Activated CD8-positive, alpha-beta memory T cell treated with anti-CD3 and anti-CD28 coated beads, Interleukin-2, amount 10 ng/mL, durations not matched to agents 7 days and 5 days (primary cell): ENCODE measurements at places on chromosomes 12 and 14. TPM values are rescaled to one million over a fixed set of nuclear protein-coding genes. Genes with fewer than 3 reads are reported as not detected.

KCNMB4 gene
- total RNA-seq: 0.40 TPM

DNA sequence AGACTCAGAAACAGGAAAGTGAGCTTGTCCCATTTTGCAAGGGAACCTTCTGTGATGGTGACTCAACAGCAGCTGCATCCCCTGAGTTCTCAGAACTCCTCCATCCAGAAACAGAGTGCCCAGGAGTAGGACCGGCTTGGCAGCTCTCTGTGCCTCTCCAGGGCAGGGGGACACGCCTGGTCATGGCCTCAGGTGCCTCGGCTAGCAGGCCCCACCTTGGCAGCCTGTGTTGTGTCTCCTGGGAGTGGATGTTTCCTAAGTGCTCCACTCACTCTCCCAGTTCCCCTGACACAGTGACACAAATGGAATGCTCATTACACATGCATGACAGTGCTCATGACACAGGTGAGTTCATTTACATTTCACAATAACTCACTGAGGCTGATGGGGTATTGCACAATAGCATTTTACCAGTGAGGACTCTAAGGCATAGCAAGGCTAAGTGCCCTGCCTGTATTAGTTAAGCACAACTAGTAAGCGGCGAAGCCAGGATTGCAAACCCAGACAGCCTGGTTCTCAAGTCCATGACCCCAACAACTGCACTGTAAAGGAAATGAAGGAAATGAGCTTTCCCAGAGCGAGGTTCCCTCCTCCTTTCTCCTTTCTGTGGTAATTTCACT is 47.4 kb downstream of the CALM1 start:
- no peak overlapping the region for H3K4me3 ChIP-seq
- no peak overlapping the region for H3K27ac ChIP-seq
- H3K27me3 ChIP-seq: peaks cover 9% of the 10 kb centered on the region
- no peaks in the 10 kb centered on the region for H3K36me3 ChIP-seq
- no peaks in the 10 kb centered on the region for H3K4me1 ChIP-seq

SCN8A gene
- total RNA-seq: 1.3 TPM

DNA sequence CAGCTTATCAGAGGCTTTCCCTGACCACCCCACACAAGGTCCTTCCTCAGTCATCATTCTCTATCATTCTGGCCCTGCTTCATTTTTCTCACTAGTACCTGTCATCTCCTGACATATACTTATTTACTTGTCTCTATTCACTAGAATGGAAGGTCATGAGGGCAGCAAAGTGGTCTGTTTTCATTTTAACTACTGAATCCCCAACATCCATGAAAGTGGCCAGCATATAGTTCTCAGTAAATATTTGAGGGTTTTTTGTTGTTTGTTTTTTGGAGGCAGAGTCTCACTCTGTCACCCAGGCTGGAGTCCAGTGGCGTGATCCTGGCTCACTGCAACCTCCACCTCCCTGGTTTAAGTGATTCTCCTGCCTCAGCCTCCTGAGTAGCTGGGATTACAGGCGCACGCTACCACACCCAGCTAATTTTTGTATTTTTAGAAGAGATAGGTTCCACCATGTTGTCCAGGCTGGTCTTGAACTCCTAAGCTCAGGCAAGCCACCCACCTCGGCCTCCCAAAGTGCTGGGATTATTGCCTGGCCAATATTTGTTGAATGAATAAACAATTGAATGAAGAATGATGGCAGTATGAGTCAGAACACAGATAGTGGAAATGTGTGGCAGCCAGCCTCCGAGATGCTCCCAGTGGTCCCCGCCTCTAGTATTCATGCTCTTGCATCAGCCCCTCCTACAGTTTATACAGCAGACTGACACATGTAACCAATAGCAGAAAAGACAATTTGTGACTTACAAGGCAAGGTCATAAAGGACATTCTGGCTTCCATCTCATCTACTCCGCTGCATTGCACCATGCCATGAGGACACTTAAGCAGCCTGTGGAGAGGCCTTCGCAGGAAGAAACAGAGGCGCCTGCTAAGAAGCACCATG is 7.0 kb upstream of the ANO6 start:
- no peaks in the 10 kb centered on the region for H3K27me3 ChIP-seq
- H3K4me3 ChIP-seq: no peak overlapping the region
- no peaks in the 10 kb centered on the region for H3K36me3 ChIP-seq
- no peak for DNase-seq
- peaks cover under 1% of the 10 kb centered on the region for H3K4me1 ChIP-seq
- H3K27ac ChIP-seq: no peak overlapping the region

MYRFL gene
- total RNA-seq: not detected

KRT73 gene
- not detected for total RNA-seq

ARHGEF25 gene
- total RNA-seq: 0.70 TPM

GRCh38 chr12:104910196-104910840 is 47.8 kb downstream of the SLC41A2 start:
- DNase-seq: no peak
- H3K36me3 ChIP-seq: peaks cover 3% of the 10 kb centered on the region
- H3K27ac ChIP-seq: no peak overlapping the region
- no peaks in the 10 kb centered on the region for H3K4me1 ChIP-seq

- peaks cover 34% of the 10 kb centered on the region for H3K27me3 ChIP-seq
- H3K27ac ChIP-seq: no peak overlapping the region
- H3K4me1 ChIP-seq: no peaks in the 10 kb centered on the region
- peaks cover 3% of the 10 kb centered on the region for H3K36me3 ChIP-seq
- H3K4me3 ChIP-seq: no peak overlapping the region
- DNase-seq: no peak
These were observed 39.1 kb upstream of the DHRS7 start for GRCh38 chr14:60204104-60204842.

HAL gene
- total RNA-seq: 0.38 TPM

GRCh38 chr12:124391340-124392261 is 96.7 kb downstream of the RFLNA start:
- DNase-seq: peak; percentile 47
- H3K4me1 ChIP-seq: peaks cover 25% of the 10 kb centered on the region
- no peaks in the 10 kb centered on the region for H3K27me3 ChIP-seq
- H3K4me3 ChIP-seq: no peak overlapping the region

GSKIP gene
- total RNA-seq: 26.0 TPM

- H3K27ac ChIP-seq: no peak overlapping the region
- H3K36me3 ChIP-seq: no peaks in the 10 kb centered on the region
- no peak overlapping the region for H3K4me3 ChIP-seq
- DNase-seq: no peak
These were observed 50.2 kb downstream of the ARL6IP4 start for GRCh38 chr12:123030686-123031085.

GRCh38 chr12:116959845-116960514 is 49.2 kb downstream of the FBXW8 start:
- no peaks in the 10 kb centered on the region for H3K27me3 ChIP-seq
- DNase-seq: peak; percentile 89
- peaks cover 50% of the 10 kb centered on the region for H3K4me1 ChIP-seq
- no peak overlapping the region for H3K4me3 ChIP-seq

- no peaks in the 10 kb centered on the region for H3K36me3 ChIP-seq
- no peak overlapping the region for H3K27ac ChIP-seq
- DNase-seq: no peak
- no peak overlapping the region for H3K4me3 ChIP-seq
These were observed 124.6 kb upstream of the E2F7 start for GRCh38 chr12:77189901-77190416.

DNA sequence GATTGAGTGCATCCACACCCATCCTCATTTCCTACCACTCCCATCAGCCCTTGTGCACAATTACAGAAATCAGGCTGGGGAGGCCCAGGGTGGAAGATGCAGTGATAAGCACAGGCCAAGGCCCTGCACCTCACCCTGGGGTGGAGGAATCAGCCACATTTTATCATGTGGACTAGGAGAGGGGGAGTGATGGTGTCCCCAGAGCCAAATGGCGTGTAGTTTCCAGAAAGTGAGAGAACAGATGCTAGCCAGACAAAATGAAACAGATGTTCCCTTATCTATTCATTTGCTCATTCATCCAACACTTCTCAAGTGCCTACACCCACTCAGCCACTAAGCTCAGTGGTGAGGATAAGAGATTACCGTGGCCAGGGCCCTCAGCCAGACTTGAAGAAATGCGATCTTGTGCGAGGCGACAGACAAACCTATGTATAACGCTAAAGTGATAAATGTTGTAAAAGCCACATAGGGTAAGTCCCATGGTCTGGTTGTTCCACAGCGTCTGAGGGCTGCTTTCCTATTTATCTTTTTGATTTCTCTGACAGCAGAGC is 93.6 kb downstream of the STAB2 start:
- H3K36me3 ChIP-seq: no peaks in the 10 kb centered on the region
- no peak for DNase-seq
- H3K27me3 ChIP-seq: peaks cover 6% of the 10 kb centered on the region
- no peaks in the 10 kb centered on the region for H3K4me1 ChIP-seq
- no peak overlapping the region for H3K27ac ChIP-seq
